ENCODE measurements at places on chromosomes 16 and 17. TPM values are rescaled to one million over a fixed set of nuclear protein-coding genes. Genes with fewer than 3 reads are reported as not detected.

GRCh38 chr17:58219789-58220183, 731 bp upstream of the MKS1 start:
- DNase-seq: no peak

DNA sequence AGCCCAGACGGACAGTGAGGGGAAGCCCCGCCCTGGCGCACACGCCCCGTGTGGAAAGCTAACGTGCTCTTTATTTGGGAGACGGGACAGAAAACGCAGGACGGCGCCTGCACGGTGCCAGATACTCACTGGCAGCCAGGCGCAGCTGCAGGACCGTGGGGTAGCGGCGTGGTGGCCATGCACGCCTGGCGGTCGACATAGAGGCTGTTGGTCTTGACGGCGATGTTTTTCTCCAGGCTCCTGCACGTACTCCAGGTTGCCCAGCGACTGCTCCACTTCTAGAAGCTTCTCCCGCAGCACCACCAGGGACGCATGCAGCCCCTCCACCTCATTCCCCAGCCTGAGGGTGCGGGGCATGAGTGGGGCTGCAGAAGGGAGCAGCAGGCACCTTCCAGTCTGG, 5.1 kb upstream of the C1QTNF8 start:
- no peak for DNase-seq

DNA sequence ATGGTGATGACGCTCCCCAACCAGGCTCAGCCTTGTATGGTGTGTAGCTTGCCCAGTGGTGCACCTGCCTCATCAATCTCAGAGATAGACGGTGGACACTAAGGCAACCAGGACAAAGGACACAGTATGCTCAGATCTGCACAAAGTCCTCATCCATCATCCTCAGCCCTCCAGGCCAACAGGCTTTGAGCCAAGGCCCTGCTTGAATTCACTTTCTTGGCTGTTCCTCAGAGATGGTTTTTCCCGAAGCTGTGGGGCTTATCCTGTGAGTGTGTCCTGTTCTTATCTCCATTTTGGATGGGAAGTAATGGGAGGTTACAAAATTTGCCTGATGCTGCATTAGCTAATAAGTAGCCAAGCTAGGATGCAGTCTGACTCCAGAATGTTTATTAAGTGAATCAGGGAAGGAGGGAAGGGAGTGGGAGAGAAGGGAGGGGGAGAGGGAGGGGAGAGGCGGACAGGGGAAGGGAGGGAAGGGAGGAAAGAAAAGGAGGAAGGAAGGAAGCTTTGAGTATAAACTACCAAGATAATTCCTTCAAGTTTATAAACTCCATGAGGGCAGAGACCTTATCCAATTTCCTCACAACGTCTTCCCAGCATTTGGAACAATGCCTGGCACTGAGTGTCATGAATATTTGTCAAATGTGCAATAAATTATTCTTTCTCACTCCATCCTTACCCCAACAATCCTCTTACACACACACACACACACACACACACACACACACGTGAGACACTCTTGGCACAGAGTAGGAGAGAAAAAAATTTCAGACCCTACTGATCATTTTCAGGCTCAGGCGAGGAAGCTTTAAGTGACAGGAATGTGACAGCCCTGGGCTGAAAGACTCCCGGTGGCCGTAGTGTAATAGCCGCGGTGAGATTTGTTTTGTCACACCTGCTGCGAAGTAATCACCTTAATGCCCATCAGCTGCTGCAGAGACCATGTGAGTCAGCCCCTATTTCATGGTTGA, 84.3 kb downstream of the BMERB1 start:
- DNase-seq: peak; percentile 99

- DNase-seq: no peak
Observed at GRCh38 chr16:67766291-67766690, 40.1 kb downstream of the RANBP10 start.

DNA sequence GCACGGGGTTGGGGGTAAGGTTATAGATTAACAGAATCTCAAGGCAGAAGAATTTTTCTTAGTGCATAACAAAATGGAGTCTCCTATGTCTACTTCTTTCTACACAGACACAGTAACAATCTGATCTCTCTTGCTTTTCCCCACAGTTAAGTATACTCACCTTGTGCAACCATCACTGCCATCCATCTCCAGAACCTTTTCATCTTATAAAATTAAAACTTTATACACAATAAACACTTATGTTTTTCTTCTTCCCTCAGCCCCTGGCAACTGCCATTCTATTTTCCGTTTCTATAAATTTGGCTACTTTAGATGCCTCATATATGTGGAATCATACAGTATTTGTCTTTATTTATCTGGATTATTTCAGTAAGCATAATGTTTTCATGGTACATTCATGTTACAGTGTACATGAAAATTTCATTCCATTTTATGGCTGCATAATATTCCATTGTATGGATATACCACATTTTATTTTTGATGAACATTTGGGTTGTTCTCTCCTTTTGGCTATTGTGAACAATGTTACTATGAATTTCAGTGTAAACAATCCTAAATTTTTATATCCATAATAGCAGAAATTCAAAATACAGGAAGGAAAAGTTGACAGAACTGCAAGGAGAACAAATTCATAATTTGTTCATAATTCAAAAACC, 25.7 kb upstream of the FA2H start:
- DNase-seq: no peak

GRCh38 chr17:49431743-49432142, 17.1 kb upstream of the PHB1 start:
- DNase-seq: no peak

DNA sequence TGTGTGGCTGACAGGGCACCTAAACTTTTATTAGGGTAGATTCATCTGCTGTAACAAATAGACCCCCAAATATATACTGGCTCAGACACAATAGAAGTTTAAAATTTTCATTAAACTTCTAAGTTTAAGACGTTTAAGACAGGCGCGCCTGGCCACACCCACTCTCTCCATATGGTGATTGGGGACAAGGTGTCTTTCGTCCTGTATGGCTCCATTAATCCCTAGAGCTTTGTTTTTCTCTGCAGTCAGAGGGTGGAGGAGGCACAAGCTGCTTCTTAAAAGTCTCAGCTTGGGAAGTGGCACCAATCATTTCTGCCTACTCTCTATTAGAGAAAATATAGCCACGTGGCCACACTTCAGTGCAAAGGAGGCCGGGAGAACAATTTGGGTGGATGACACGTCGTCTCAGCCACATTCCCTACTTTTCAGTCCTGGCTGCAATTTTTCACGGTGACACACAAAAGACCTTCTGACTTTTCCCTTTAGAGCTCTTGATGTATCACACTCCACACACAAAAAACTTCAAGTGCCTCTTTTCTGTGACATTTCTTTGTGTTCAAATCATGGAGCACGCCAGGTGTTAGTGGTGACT, 125.5 kb upstream of the CACNG3 start:
- DNase-seq: no peak

GRCh38 chr16:72809446-72809845, 238.5 kb downstream of the ZFHX3 start:
- no peak for DNase-seq

- peak; percentile 76 for DNase-seq
Observed at GRCh38 chr16:83779886-83780285, 27.9 kb upstream of the HSBP1 start.

DNA sequence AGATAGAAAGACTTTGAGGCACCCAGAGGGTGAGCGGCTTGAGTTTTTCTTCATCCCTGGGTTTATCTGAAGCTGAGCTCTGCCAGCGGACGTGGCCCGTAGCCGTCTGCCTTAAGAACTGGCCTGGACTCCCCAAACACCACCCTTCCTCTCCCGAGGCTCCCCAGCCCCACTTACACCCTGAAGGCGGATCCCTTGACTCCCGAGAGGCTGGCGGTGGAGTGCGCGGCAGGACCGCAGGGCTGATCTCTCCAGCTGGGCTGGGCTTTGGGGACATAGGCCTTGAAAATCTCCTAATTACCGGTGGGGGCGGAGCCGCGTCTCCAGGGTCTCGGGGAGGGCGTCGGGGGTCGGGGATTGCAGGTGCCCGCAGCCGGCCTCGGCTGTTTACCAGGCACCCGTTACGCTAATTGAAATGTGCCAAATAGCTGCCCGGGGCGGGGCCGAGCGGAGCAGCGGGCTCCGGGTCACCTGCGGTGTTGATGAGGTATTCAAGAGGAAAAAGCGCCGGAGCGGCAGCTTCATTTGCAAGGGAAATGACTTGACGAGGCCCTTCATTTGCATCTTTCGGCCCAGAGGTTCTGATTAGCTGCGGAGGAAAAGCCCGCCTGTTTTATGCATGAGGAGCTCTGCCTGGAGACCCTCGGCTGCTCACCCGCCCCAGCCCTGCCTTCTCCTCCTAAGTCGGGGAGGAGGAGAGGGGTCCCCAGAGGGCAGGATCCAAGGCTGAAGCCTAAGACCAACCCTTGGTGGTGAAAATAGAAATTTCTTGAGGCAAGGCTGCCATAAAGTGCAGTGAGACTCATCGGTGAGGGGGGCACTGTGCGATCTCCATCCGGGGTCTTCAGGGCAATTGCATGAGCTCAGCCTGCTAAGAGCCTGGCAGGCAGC, 100.7 kb downstream of the MGAT5B start:
- peak; percentile 2 for DNase-seq

- DNase-seq: no peak
Observed at GRCh38 chr17:5976251-5976650, 93.9 kb upstream of the WSCD1 start.

DNA sequence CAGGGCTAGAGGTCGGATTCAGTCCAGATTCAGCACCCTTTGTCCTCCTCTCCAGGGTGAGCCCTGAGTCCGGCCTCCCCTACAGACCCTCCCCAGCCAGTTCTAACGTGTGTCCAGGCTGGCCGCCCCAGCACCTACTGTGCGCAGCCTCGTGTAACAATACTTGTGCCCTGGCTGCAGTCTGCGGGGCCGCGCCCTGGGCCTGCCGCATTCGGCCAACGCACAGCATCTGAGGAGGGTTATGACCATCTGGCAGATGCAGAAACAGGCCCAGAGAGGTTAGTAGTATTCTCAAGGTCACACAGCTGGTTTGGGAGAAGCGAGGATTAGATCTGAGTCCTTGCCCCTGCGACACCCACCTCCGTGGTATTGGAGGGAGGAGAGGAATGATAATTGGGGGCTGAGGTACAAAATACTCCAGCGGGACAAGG, 968 bp downstream of the RIPOR1 start:
- DNase-seq: no peak

- DNase-seq: no peak
Observed at GRCh38 chr16:838741-839140, 38.2 kb upstream of the GNG13 start.

- no peak for DNase-seq
Observed at GRCh38 chr16:21184834-21185233, 26.4 kb downstream of the LDAF1 start.

- no peak for DNase-seq
Observed at GRCh38 chr17:5127910-5128309, 12.1 kb downstream of the USP6 start.

GRCh38 chr17:41692722-41693521, 4.2 kb downstream of the EIF1 start:
- peak; percentile 45 for DNase-seq

DNA sequence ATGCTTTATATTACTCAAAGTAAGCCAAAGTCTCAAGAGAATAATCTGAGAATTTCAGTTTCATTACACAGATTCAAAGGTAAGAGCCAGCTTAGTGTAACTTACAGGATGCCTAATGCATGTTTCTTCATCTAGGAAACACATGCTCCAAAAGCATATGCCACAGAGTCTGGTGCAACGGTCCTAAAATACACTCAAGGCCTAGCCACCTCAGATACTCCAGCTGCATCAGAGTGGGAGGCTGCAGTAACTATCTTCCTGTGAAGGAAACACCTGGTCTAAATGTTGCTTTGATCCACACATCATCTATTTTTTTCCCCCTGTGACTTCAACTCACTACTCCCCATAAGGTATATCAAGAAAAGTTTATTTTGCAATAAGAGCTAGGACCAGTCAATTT, 51.6 kb upstream of the CORO6 start:
- DNase-seq: no peak

The ITGAD gene
- total RNA-seq: not detected

The ZNF385C gene
- not detected for total RNA-seq

The CACNG1 gene
- total RNA-seq: not detected

The IL17C gene
- not detected for total RNA-seq

All from fibroblast of the aortic adventitia (primary cell).